CD4-positive, CD25-positive, alpha-beta regulatory T cell (primary cell): ENCODE measurements at places on chromosomes 2 and 18.

DNA sequence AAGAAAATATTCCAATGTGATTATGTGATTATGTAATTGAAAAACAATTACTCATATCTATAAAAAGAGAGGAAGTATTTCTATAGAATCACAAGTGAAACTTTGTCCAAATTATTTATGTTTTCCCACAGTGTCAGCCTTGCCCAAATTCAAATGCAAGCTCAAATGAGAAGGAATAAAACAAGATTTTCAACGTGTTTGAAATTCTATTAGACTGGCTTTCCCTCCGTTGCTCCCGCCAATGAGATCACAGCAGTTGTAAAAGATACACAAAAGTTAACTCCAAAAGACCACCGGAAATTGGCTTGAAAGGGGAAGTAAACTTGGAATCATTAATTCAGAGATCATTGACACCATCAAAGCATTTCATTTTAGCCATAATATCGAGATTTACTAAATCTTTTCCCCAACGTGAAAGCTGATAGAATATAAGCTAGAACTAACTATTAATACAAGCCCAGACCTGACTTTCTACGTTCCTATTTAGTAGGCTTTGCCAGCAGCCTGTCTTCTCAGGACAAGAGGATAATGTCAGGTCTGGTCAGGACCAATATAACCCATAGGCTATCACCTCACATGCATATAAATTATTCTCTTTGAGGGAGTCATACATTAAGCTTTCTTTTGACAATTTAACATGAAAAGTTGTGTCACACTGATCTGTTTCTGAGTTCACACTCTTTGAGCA, 222.6 kb upstream of the CHAC2 start:
- no peak for DNase-seq

- DNase-seq = no peak
Measured at GRCh38 chr2:144372410-144373080, 147.4 kb downstream of the ZEB2 start.

DNA sequence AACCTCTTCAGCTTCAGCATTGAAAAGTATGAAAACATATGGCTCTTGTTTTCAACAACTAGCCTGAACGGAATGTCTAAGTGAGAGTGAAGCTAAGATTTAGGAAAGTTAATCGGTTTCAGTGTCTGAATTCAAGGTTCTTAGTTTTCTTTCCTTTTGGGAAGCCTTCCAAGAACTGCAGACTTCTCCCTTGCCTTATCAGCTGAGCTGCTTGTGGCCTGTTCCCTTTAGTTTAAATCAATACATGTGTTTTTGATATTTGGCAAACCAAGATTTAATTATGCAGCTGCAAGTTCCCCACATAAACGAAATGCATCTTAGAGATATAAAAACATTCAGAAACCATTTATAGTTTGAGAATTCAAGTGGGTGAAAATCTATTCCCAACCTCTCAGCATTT, 274.3 kb upstream of the NRP2 start:
- DNase-seq = no peak

DNA sequence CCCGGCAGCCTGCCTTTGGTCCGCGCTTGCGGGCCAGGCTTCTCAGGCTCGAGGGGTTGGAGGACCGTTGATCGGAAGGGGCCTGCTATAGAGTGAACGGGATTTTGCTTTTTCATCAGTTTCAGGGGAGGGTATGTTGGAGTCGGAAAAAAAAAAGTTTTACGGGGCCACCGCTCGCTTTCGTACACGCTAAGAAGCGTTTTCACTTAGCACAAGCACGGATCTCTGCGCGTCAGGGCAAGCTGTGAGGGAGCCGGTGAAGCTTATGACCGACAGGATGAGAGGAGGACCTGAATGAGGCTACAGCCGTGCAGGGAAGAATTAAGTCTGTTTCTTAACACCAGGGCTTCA, 443 bp downstream of the CPSF3 start:
- no peak for DNase-seq

GRCh38 chr2:203739351-203739750, 32.9 kb downstream of the CD28 start:
- no peak for DNase-seq
